ENCODE measurements at places on chromosomes 7 and 10. TPM values are rescaled to one million over a fixed set of nuclear protein-coding genes. Genes with fewer than 3 reads are reported as not detected.

The CCDC7 gene
- total RNA-seq: 10.1 TPM

The MAGI2 gene
- total RNA-seq: 4.5 TPM

The CYP3A4 gene
- total RNA-seq: not detected

The GDF2 gene
- total RNA-seq: not detected

The CFAP70 gene
- 0.29 TPM for total RNA-seq

The NOS3 gene
- total RNA-seq: 67.6 TPM

The LIPF gene
- total RNA-seq: not detected

The RBM20 gene
- total RNA-seq: under 0.01 TPM

The ZNF107 gene
- total RNA-seq: 4.6 TPM

Data from vein endothelial cell (primary cell).